ENCODE measurements at places on chromosomes 5 and 9.

DNA sequence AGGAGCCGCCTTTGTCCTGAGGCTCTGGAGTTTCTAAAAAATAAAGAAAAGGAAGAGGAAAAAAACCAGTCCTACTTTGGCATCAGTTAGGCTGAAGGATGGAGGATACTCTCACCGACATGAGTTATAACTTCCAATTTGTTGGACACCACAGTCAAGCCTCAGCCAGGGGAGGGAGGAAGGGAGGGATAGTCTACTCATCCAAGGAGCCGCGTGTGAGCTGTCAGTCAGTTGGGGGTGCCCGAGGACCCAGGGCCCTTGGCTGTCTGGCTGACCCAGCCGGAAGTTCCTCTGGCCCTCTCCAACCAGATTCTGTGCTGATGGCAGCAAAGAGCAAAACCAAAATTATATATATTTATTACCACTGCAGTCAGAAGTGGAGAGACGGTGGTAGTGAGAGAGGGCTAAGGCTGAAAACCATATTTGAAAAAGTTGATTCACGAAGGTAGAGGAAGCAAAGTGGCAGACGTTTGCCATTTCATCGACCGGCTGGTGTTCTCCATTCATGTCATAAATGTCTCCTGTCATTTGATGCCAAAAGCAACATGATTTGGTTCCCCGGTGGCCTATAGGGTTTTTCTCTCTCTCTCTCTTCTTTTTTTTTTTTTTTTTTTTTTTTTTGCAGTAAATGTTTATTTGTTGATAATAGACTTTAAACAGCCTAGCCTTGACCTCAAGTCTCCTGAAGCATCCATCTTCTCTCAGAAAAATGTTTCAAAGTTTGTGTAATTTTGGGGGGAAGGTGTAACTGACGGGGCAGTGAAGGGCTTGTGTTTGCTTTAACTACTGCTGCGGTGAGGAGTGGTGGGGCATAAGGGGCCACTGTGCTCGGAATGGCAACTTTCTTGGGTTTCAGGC is 7.6 kb downstream of the LMX1B start:
- no peak for DNase-seq

- no peak for DNase-seq
Measured at GRCh38 chr9:35842795-35843194, 13.8 kb downstream of the TMEM8B start.

DNA sequence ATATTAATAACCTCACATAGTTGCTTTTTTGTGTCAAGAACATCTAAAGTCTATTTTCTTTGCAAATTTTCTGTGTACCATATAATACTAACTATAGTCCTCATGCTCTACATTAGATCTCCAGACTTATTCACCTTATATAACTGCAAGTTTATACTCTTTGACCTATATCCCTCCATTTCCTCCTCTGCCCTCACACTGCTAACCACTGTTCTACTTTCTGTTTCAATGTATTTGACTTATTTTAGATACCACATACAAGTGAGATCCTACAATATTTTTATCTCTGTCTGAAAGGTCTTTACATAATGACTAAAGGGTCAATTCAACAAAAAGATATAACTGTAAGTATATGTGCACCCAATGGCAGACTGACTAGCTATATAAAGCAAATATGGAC is 789.7 kb upstream of the ZNF608 start:
- no peak for DNase-seq

DNA sequence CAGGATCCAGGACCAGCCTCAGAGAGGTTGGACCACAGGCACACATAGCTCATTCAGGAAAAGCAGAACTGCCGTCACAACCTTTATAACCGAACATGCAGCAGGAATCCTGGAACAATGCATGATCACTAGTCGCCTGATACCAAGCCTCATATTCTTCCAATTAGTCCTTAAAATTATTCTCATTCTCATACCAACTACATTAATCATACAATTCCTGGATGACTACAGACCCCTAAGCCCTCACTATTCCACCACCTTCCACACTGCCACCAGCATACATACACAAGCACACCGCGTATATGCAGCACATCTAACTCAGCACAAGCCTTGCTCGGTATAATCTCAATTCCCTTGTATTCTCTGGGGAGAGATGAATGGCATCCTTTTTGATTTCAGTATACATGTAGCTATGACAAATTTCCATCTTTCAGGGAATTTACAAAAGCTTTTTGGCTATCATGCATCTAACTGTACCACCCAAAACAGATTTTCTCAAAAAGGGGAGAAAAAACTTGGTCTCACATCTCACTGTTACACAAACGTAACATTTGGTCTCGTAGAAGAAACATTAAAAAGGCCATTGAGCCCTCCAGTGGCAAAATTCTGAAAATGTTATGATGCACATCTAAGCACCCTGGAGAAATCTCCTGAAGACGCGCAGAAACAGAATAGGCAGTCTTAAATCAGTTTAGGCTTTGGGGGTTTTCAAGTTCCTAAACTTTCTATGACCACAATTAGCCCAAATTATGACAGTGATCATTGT is 46.2 kb downstream of the MCTP1 start:
- no peak for DNase-seq

DNA sequence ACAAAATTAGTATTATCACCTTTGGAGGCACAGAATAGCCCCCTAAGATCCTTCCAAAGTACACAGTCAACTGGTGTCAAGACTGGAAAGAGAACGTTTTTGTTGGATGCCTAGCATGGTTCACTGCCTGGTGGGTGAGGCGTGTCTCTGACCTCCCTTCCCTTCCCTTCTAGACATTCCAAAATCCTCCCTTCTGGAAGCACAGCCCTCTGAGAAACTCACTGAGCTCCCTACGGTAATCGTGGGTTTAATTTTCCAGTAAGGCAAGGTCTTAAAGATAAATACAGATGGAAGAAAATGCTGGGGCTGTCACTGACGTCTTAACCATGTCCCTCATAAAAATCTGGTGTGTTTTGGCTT is 138.8 kb downstream of the LIFR start:
- DNase-seq = no peak
